RWPE1 (cell line): ENCODE measurements at places on chromosomes 1 and 21.
A peak's percentile ranks its signal among the peaks of the same experiment; 100 is the strongest.

DNA sequence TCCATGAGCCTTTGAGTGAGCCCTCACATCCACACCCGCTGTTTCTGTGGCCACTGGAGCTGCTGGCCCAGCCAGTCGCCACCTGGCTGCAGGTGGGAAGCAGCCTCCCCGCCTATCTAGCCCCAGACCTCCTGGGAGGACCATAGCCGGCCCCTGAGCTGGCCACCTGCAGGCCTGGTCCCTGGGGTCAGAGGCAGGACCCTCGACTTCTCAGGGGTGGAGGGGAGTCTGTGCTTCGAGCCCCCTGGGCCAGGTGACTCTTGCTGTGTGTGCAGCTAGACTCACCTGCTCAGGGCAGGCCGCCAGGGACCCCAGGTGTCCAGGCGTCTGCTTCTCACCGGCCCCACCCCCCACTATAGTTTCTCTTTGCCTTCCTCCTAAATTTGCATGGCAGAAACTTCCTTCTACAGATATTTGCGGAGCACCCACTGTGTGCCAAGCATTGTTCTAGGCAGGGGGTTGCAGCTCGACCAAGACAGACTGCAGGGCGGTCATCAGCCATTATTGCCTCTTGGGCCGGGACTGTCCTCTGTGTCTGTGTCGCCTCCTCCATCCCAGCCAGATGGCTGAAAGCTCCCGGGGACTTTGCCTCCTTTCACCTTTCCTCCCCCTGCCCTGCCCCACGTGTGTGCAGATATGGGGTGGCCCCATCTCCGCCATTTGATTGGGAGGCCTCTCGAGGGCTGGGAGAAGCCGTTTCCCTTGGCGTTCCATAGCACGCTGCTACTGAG is 27.3 kb downstream of the SPSB1 start:
- no peak for DNase-seq

- DNase-seq = no peak
Observed at GRCh38 chr1:243513726-243514491, 258.1 kb downstream of the SDCCAG8 start.

DNA sequence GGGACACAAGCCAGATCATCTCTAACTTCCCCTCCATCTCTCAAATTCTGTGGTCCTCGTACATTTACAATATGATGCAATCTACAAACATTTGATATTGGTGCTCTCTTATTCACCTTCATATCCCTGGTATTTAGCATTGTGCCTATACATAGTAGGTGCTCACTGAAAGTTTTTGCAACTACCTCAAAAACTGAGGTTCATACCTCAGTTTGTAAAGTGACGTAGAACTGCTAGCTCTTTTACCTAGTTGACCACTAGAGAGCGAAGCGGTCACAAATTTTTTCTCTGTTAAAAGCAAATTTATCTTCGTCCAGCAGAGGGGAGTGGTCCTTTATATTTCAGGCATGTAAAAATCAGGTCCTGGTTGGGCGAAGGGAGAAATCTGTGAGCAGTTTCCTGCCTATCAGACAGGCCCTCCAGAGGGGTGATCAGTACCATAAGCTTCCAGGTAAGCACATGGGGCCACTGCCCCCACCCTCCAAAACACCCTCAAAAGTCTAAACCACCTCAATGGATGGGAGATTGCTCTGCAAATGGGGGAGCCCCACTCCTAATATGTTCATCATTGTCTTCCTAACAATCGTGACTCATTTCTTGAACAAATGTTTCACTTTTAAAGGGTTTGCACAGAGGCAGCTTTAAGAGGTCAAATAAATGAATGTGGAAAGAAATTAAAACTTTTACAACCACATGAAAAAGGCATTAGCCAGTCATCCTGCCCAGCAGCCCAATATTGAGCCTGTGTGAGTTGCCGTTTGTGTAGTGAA is 10.6 kb upstream of the HLCS start:
- peak; percentile 62 for DNase-seq

- DNase-seq = no peak
Observed at GRCh38 chr1:59271561-59272260, 25.2 kb upstream of the FGGY start.

GRCh38 chr1:9910076-9910422 is at the start of gene CTNNBIP1:
Gene CTNNBIP1 (minus strand): TSS chr1:9910269. CDS start chr1:9872064, 38,205 bp downstream.
- no peak for DNase-seq
